ENCODE measurements at places on chromosomes 2 and 18.
A peak's percentile ranks its signal among the peaks of the same experiment; 100 is the strongest.

GRCh38 chr2:109336296-109336695 lies 207.3 kb downstream of the SH3RF3 start:
- DNase-seq = peak; percentile 24

- no peak for DNase-seq
Observed at GRCh38 chr18:80022613-80023012, 11.6 kb upstream of the RBFA start.

GRCh38 chr2:232458661-232459418 lies 2.9 kb downstream of the ALPI start:
- DNase-seq = no peak

DNA sequence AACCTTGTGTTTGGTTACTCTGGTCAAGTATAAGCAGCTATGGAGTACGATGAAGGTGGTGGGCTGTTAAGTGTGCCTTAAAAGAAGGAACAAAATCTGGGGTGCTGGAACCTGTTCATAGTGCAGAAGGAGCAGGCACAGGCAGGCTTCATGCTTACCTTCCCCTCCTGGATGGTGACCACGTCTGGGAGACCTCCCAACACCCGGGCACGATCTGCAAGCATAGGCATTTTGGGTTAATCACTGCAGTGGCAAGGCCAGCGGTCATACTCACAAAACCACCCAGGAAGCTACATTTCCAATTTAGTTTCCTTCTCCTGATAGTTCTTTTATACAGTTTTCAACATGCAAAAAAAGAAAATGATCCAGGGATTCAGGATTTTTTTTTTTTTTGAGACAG lies 58.7 kb upstream of the LPIN2 start:
- no peak for DNase-seq

- no peak for DNase-seq
Observed at GRCh38 chr2:54588244-54588899, 132.2 kb downstream of the SPTBN1 start.

DNA sequence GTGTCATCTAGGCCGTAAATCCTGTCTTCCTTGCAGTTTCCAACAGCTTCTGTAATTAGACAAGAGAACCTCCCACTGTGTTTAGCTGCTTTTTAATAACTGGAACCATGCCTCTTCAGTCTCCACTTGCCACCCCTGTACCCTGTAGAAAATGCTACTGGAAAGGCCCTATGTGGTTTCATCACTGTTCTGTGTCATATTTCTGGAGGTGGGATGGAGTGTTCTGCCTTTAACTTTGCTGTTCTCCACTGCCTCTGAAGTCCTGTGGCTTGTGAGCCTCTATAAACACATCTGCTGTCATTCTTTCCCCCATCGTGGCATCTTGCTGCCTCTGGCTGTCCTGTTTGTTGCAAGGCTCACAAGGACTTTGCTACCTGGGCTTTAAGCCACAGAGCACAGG lies 17.9 kb downstream of the MGAT5 start:
- DNase-seq = no peak

DNA sequence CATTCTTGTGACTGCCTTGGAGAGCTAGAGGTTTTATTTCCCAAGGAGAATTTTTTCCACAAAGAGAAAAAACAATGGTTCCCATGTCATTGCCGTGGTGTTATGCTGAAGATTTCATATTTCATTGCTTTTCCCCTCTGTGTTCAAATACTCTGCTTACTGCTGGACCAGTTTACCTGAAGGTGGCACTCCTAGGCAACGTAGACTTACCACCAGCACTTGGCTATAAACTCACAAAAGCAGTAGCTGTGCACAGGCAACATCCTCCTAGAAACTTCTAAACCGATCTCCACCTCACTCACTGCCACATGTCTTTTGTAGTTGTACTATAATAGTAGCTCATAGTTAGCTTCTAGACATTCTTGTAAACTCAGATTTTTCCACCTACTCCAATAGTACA lies 1319.7 kb upstream of the CRIM1 start:
- no peak for DNase-seq

DNA sequence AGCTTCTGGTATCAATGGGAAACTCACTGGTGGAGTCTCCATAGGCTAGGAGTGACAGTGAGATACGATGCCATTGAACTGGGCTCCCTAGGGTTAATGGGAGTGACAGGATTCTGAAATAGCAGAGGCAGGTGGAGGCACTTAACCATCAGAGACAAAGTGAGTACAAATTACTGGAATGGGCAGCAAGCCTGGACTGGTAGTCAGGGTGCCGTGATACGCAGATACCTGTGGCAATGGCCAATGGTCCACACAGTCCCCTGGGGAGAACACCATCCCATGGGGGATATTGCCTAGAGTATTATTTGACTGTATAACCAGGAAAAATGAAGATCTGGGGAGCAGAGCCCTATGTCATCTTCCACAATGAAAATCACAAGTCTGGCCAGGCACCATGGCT lies 17.3 kb downstream of the CHCHD5 start:
- DNase-seq = no peak

DNA sequence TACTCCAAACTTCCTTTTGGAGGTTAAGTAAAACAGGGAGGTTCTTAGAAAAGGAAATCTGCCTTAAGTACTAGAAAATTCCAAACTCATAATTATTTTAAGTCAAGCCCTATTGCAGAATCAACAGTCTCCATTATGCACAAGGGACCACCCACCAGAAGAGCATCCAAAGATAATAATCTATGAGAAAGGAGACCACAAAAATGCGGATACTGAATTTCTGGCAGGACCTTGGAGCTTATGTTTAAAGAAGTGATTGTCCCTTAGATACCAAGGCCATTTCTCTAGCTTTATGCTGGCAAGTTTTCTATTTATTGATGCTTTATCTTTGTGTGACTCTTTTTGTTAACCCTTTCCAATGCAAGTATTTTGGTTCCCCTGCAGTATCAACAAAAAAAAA lies 404.0 kb upstream of the MMADHC start:
- DNase-seq = no peak

- DNase-seq = no peak
Observed at GRCh38 chr18:4603955-4604354, 148.8 kb upstream of the DLGAP1 start.

GRCh38 chr2:201228912-201229290 lies 31.4 kb upstream of the CASP8 start:
- no peak for DNase-seq

DNA sequence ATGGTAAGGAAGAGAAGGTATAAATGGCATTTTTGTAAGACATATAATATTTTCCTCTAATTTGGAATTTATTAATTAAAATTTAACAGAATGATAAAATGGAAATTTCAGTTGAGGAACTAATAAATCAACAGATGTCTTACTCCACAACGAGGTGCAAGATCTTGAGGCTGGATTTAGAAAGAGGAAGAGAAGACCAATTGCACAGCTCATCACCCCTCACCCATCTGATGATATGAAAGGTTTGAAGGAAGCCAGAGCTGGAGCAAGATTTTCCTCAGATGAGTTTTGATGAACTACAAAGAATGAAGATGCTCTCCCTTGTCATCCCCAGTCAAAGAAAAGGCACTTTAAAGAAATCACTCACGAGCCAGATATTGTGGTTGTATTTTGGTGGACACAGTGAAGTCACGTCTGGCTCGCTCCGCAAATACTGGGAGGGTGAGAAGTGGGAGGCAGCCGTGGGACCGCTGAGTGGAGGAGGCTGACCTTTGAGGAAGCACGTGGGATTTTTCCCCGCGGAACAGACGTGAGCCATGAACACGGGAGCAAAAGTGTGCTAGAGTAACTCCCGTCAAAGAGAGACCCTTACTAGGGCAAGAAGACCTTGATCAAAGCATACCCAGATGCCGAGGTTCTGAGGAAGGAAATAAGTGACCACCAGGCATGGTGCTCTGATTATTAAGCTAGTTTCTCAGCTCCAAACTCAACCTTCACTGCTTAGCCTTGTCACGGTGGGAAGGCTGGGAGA lies 511.4 kb downstream of the RNF144A start:
- DNase-seq = no peak

DNA sequence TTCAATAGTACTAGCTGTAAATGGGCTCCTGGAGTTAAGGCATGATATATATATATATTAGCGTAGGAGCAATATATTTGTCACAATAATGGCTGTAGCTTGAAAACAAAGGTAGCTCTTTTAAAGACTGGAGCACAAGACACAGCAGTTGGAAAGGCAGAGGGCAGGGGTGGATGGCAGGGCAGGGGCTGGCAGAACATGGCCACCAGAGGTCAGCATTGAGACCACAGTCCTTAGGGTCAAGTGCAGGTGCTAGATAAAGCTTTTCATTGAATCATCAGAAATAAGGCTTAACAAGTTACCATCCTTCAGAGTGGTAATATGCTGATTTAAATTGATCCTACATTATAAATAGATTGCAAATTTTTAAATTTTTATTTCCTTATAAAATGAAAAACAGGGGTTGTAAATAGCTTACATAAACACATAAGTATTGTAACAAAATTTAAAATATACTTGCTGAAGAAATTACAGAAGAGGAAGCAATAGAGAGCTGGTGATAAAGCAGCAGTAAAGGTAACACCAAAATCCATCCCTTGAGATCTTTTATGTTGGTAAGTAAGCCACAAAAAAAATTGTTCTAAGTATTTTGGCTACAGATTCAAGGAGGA lies 161.2 kb upstream of the PIEZO2 start:
- DNase-seq = peak; percentile 58

DNA sequence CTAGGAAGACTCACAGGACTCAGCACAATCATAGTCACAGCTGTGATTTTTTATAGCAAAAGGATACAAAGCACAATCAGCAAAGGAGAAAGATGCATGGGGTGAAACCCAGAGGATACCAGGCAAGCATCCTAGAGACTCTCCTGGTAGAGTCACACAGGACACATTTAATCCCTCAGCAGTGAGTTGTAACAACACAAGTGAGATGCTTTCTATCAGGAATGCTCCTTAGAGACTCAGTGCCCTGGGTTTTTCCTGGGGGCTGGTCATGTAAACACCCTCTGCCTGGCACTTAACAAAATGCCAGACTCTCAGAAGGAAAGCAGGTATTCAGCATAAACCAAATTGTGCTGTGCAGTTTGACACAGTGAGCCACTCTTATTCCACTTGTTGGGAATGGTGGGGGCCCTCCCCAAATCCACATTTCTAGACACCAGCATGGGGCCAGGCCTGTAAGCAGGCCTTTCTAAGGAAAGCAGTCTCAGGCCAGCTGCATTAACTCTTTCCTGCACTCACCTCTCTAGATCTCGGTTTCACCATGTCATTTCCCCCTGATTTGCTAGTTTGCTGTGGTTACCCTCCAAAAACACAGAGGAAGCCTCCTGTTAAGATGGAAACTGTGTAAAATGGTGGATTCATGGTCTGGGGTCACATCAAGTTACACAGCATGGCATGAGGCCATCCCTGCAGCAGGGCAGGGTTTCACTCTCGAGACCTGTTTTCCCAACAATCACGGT lies 16.9 kb upstream of the RNU4ATAC start:
- DNase-seq = no peak
